ENCODE measurements at places on chromosomes 12 and 14.
A peak's percentile ranks its signal among the peaks of the same experiment; 100 is the strongest.

DNA sequence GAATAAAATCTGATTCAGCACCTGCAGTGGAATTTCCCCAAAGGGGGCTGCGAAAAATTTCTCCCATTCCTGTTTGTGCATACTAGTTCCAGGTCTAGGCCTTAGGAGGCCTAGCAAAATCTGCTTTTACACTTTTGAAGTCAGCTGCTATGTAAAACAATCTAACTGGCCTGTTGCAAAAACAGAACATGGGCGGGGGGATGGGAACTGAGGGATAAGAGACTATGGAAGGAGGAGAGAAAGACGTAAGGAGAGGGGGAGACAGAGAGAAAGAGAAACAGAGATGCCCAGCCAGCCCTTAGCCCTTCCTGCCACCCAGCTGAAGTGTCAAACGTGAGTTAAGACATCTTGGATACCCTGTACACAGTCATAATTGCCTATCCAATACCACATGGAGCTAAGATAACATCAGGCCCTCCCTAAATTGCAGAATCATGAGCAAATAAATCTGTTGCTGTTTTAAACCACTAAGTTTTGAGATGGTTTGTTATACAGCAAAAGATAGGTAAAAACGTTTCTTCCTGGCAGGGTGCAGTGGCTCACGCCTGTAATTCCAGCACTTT lies 45.6 kb downstream of the SPTLC2 start:
- DNase-seq, result no peak

GRCh38 chr14:65476273-65476941 lies 63.9 kb downstream of the FUT8 start:
- no peak for DNase-seq

GRCh38 chr12:94207849-94208621 lies 59.7 kb downstream of the PLXNC1 start:
- DNase-seq, result peak; percentile 61

GRCh38 chr14:69399750-69400149 lies 1.3 kb downstream of the SLC39A9 start:
- no peak for DNase-seq

DNA sequence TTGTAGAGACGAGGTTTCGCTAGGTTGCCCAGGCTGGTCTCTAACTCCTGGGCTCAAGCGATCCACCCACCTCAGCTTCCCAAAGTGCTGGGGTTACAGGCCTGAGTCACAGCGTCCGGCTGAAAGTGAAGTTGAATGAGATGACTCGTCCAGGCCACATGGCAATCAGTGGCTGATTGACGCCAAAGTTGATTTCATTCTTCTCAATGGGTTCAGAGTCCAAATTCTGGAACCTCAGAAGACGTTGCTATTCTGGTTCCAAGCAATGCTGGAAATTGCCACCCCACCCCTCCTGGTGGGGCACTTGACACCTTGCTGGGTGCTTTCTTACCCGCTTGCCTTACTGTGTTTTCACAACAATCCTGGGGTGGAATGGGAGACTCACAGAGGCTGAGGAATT lies 14.9 kb downstream of the ABCB9 start:
- DNase-seq, result no peak

- DNase-seq, result no peak
Measured at GRCh38 chr12:113463746-113464451, 7.8 kb downstream of the LHX5 start.

DNA sequence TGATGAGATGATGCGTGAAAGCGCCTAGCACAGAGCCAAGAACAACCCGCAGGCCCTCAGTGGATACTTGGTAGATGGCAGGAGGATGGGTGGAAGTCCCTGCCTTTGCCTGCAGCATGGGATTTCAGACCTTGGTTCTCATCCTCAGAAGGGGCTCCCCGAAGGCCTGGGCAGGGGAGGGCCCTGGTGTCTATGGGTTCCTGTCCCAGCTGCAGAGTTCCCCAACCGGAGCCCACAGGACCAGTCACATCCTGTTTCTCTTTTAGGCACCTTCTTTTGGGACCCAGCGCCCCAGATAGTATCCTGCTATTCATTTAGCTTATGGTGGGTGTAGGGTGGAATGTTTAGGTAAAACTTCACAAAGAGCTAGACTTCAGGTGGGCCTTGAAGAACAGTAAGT lies 55.5 kb downstream of the CALM1 start:
- DNase-seq, result no peak

- no peak for DNase-seq
Measured at GRCh38 chr12:64086946-64087345, 135.2 kb downstream of the KICS2 start.

GRCh38 chr14:76767681-76768656 lies 6.7 kb downstream of the VASH1 start:
- DNase-seq, result peak; percentile 88

DNA sequence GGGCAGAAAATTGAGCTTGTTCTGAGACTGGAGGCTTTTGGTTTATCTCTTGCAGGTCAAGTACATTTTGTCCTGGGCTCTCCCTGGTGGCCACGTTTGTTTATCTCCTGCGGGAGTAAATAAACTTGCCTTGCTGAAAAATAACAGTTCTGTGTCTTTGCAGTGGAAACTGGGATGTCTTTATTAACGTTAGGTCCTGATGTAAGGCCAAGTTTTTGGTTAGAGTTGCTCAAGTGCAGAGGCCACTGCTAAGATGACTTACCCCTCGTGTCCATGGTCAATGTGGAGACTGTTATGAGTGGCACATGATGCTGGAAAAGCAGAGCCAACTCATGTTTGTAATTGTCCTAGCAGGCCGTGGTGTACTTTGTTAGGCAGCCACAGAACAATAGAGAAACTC lies 3.8 kb downstream of the PTPN11 start:
- DNase-seq, result no peak

DNA sequence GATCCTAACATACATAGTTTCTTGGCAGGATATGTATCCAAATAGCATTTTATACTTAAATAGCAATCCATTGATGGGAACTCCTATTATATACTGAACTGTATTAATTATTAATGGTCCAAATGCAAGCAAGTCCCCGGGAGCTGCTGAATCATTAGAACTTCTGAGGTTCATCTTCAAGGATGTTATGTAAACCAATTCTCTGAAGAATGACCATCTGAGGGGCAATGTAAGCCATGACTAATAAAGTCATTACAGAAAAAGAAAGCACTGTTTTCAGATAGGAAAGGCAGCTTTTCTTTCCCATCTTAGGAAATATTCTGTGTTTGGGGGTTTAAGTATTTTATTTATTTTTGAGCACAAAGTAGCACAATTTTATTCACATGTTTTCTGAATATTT lies 166.1 kb upstream of the SLC16A7 start:
- DNase-seq, result no peak

GRCh38 chr14:33696165-33696564 lies 254.7 kb downstream of the EGLN3 start:
- DNase-seq, result no peak

DNA sequence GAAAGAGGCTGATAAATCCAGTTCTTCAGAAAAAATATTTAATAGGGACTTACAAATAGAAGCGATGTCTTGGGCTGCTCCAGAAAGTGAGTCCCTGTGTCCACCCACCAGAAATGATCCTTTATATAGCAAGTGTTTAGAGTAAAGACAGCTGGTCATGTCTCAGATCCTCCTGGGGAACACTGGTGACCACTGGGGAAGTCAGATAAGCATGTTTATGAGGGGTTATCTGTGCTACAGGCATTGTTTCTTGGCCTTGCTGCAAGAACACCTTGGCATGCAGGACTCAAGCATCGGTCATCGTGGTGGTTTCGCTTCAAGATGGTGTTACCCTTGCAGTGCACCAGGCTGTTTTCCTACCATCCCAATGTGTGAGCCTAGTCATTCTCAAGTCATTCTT lies 27.2 kb downstream of the CPM start:
- DNase-seq, result no peak

- DNase-seq, result no peak
Measured at GRCh38 chr12:12819752-12820311, 6.7 kb downstream of the DDX47 start.

DNA sequence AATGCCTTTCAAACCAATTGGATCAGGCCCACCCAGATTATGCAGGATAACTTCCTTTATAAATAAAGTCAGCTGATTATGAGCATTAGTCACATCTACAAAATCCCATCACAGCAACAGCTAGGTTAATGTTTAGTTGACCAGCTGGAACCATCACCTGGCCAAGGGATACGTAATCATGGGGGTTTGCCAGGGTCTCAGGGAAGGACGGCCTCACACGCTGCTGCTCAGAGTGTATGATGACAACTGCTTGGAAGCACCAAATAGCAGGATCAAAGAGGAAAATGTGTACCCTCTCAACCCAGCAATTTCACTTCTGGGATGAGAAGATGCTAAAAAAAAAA lies 162.6 kb downstream of the SLC15A4 start:
- DNase-seq, result no peak

DNA sequence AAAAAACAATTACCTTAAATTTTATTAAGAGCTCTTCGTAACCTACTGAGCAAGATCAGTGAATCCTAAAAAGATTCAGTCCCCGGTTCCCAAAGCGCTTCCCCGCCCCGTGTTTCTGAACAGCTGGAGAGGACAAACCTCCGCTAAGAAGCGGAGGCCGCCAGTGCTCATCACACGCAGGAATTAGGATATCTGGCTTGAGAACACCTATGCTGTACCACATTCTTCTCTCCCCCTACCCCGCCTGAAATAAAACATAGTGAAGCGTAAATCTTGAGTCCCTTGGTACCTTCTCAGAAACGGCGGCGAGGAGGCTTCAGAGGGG lies 774 bp upstream of the WDR20 start:
- DNase-seq, result no peak

Data from CD4-positive, alpha-beta T cell treated with Interleukin-21 for 1 hour (primary cell).